ENCODE measurements at places on chromosomes 6 and 20.

DNA sequence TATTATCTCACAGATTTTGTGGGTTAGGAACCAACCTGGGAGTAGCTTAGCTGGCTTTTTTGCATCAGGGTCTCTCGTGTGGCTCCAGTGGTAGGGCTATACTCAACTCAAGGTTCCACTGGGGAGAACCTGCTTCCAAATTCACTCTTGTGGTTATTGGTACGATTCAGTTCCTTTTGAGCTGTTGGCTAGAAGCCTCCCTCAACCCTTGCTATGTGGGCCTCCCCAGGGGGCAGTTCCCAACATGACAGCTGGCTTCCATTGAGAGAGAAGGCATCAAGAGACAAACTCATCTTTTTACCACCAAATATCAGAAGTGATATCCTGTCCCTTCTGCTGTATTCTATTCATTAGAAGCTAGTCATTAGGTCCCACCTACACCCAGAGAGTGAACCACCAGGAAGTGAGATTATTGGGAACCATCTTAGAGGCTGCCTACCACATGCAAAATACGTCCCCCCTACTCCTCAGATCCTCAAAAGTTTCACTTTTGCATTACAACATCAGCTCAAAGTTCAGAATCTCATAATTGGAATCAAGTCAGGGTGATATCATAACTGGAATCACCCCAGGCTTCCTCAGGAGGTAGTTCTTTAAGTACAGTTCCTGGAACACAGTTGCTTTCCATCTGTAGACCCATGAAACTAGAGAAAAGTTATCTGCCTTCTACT lies 30.9 kb downstream of the MKKS start:
- H3K27me3 ChIP-seq = no peaks in the 10 kb centered on the region
- DNase-seq = no peak
- no peak overlapping the region for H3K27ac ChIP-seq
- H3K4me3 ChIP-seq = no peak overlapping the region
- no peaks in the 10 kb centered on the region for H3K4me1 ChIP-seq
- H3K36me3 ChIP-seq = peaks cover 33% of the 10 kb centered on the region

GRCh38 chr6:7697820-7698623 lies 27.9 kb upstream of the BMP6 start:
- no peak for DNase-seq
- no peaks in the 10 kb centered on the region for H3K27me3 ChIP-seq
- H3K4me3 ChIP-seq = no peak overlapping the region
- no peak overlapping the region for H3K27ac ChIP-seq
- no peaks in the 10 kb centered on the region for H3K4me1 ChIP-seq

DNA sequence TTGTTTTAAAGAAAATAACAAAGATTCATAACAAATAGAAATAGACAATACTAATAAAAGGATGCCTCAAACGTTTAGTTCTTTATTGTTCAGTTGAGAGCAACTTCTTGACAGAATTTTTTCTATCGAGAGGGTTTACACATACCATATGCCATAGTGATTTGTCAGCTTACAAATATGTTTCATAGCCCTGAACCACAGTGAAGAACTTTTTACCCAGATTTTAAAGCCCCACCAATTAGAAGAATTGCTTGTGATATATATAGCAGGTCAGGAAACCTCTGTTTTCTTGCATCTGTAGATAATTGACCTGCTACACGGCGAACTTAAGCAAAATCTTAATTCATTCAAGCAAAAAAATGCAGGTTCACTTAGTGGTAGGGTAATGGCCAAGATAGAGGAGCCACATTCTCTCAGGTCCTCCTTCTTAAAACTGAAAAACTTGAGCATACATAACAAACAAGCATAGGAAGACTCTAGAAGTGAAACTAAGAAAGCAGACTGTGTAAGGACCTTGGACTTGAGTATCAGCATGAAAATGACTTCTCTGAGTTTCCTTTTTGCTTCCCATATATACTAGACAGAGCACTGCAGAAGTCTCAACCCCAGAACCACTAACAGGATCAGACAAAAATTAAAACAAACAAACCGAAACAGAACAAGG lies 39.5 kb downstream of the CRISP1 start:
- H3K36me3 ChIP-seq = no peaks in the 10 kb centered on the region
- H3K27ac ChIP-seq = no peak overlapping the region
- H3K4me3 ChIP-seq = no peak overlapping the region
- H3K4me1 ChIP-seq = no peaks in the 10 kb centered on the region

- DNase-seq = no peak
- H3K4me3 ChIP-seq = no peak overlapping the region
- no peak overlapping the region for H3K27ac ChIP-seq
These were observed 3.1 kb downstream of the PYGB start for GRCh38 chr20:25251019-25251418.

GRCh38 chr6:23202207-23202606 lies 632.8 kb downstream of the HDGFL1 start:
- H3K4me1 ChIP-seq = no peaks in the 10 kb centered on the region
- no peak overlapping the region for H3K27ac ChIP-seq
- no peaks in the 10 kb centered on the region for H3K27me3 ChIP-seq
- no peaks in the 10 kb centered on the region for H3K36me3 ChIP-seq
- no peak for DNase-seq

GRCh38 chr6:130647246-130647645 lies 180.0 kb upstream of the SMLR1 start:
- DNase-seq = no peak
- no peak overlapping the region for H3K4me3 ChIP-seq
- H3K4me1 ChIP-seq = no peaks in the 10 kb centered on the region

DNA sequence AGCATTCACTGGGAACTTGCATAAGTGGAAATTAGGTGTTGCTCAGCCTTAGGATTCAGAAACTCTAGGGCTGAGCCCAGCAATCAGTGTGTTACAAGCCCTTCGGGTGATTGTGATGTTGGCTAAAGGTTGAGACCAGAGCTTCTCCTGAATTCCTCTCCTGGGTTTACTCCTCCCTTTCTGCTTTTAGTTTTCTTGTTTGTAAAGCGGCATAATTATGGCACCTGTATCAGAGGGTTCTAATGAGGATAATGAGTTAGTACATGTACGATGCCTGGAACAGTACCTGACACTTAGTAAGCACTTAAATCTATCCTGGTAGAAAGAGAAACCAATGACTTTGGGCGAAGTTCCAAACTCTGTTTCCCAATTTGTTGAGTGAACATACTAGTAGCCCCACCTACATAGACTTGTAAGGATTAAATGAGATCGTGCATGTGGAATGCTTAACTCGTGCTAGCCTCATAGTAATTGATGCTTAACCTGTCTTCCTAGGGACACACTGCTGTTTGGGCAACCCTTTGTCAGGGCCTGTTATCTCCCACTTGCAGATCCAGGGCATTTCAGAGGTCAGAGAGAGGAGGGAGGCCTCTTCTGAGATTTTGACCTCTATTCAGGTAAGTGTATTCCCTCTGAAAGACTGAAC lies 932 bp upstream of the EZR start:
- H3K4me1 ChIP-seq = peaks cover 31% of the 10 kb centered on the region
- peak overlapping the region; percentile 82 for H3K27ac ChIP-seq
- H3K36me3 ChIP-seq = peaks cover 6% of the 10 kb centered on the region
- no peaks in the 10 kb centered on the region for H3K27me3 ChIP-seq

DNA sequence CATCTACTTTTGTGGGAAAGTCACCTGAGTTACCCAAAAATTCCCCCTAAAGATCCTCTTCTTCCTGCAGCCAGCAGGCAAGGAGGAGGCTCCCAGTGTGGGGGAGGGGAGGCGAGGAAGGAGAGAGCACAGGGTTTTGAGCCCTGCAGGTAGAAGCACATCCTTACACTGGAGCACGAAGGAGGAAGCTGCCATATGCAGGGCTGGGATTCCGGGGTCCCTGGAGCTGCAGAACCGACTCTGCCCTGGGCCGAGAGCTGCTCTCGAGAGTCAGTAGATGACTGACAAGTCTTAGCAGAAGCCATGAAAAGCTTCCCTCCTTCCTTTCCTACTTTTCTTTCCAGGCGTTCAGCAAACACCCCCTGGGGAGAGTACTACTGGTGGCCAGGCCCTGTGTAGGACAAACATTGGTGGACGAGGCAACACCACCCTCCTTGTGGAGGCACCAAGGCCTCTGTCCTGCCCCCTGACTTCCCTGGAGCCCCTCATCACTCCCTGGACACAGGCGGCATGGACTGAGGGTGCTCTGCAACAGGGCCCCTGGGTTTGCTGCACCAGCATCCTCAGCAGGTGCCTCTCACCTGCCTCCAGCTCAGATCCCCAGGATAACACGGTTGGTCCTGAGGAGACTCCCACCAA lies 211.7 kb upstream of the CST7 start:
- H3K27me3 ChIP-seq = no peaks in the 10 kb centered on the region
- H3K4me1 ChIP-seq = no peaks in the 10 kb centered on the region
- no peak for DNase-seq
- no peak overlapping the region for H3K27ac ChIP-seq
- no peaks in the 10 kb centered on the region for H3K36me3 ChIP-seq

DNA sequence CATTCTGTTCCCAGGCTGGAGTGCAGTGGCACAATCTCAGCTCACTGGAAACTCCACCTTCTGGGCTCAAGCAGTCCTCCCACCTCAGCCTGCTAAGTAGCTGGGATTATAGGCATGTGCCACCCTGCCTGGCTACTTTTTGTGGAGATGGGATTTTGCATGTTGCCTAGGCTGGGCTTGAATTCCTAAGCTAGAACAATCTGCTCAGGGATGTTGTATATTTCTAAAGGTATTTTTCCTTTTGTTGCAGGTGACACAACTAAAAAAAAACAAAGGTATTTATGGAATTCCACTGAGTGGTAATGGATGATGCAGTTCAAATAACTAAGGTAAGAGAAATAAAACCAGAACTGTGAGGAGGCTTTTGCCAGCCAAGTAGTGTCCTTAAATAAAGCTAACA lies 49.7 kb downstream of the PTPRA start:
- H3K36me3 ChIP-seq = peaks cover 15% of the 10 kb centered on the region
- H3K4me1 ChIP-seq = no peaks in the 10 kb centered on the region
- no peak overlapping the region for H3K4me3 ChIP-seq

- H3K27me3 ChIP-seq = peaks cover 2% of the 10 kb centered on the region
- no peak overlapping the region for H3K27ac ChIP-seq
- H3K4me3 ChIP-seq = no peak overlapping the region
These were observed 40.5 kb downstream of the SCGN start for GRCh38 chr6:25692472-25692871.

DNA sequence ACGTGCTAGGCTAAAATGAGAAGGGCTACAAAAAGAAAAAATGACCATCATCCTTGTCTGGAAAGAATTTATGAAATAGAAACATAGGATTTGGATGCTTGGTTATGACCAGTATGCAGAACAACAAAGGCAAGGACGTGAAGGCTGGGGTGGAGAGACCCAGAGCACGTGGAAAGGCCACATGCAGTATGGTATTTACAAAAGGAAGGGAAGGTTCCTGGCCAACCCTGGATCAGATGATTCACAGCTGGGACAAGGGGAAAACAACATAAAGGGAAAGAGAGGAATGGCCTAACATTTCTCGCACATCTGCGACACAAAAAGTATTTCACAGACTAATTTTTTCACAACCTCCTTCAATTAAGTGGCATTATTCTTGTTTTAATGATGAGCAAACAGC lies 8.2 kb downstream of the STX7 start:
- H3K27me3 ChIP-seq = no peaks in the 10 kb centered on the region
- peaks cover 39% of the 10 kb centered on the region for H3K36me3 ChIP-seq
- DNase-seq = no peak
- no peak overlapping the region for H3K4me3 ChIP-seq

DNA sequence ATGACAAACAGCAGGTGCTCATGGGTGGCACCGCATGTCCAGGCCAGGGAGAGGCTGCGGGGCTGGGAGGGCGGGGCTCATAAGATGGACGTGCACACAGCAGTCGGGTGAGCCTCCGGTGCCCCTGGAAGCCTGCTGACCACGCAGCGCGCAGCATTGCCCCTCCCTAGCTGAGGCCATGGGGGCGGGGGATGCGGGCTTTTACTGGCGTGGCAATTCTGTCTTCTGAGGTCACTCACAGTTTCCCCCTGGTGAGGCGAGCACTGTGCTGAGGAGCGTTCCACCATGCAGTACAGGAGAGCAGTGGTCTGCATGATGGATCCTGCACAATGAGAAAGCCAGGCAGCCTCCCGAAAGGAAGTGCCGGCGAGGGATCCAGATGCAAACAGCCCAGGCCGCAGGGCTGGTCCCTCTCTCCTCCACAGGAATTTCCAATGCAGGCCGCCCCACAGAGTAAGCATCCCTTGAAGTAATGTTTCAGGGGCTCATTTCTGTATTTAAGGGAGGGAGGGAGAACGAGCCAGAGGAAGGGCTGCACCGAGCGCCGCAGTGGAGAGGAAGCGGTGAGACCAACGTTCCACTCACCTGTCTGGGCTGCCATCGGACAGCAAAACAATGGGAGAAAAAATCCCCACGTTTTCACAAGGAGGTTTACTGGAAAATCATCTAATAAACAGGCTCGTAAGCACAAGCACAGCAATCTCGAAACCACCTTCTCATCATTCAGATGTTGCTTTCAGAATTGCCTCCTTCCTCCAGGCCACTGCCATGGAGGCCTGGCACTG lies 56.0 kb downstream of the IRF4 start:
- no peak overlapping the region for H3K4me3 ChIP-seq
- no peak overlapping the region for H3K27ac ChIP-seq
- peak; percentile 43 for DNase-seq
- H3K36me3 ChIP-seq = no peaks in the 10 kb centered on the region
- no peaks in the 10 kb centered on the region for H3K27me3 ChIP-seq

DNA sequence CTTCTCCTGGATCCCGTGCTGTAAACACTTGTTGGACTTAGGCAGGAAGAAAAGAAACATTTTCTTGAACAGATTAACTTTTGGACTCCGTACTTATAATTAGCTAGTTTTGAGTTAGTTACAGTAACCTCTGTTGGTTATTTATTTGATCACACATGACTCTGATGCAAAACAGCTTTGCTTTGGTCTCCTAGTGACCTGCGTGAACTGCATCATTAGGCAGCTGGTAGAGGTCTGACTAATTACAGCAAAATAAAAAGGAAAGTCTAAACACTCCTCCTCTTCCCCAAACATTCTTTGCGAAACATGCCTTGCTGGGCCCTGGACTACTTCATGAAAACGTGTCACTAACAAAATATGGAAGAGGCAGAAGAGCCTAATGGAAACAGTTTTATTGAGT lies 61.1 kb upstream of the ZFP64 start:
- H3K4me1 ChIP-seq = no peaks in the 10 kb centered on the region
- H3K27ac ChIP-seq = no peak overlapping the region
- DNase-seq = no peak
- no peaks in the 10 kb centered on the region for H3K36me3 ChIP-seq
- H3K4me3 ChIP-seq = no peak overlapping the region
- no peaks in the 10 kb centered on the region for H3K27me3 ChIP-seq

DNA sequence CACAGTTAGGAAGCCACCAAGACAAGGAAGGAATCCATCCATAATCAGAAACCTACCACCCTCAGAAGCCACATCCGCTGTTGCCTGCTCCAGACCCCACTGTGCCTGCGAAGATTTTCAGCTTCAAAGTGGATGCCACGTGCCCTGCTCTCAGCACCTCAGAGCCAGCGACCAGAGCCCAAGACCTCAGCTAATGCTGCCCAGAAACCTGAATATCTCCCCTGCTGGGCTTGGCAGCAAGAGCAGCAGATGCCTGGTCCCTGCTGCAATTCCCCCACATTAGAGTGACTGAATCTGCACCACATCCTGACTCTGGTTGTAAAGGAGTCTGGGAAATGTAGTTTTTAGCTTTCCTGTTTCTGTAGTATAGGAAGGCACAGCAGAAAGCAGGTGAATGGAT lies 10.7 kb upstream of the ULBP3 start:
- H3K4me1 ChIP-seq = peaks cover 3% of the 10 kb centered on the region
- peak; percentile 65 for DNase-seq
- no peak overlapping the region for H3K4me3 ChIP-seq
- H3K36me3 ChIP-seq = no peaks in the 10 kb centered on the region
- no peaks in the 10 kb centered on the region for H3K27me3 ChIP-seq
